Caco-2 (cell line): ENCODE measurements at places on chromosomes 7 and 10. TPM values are rescaled to one million over a fixed set of nuclear protein-coding genes. Genes with fewer than 3 reads are reported as not detected.

PPIA gene
- total RNA-seq = 2,104 and 2,207 TPM in 2 replicates

BTBD16 gene
- total RNA-seq = not detected in 2 replicates

UTF1 gene
- total RNA-seq = not detected in 2 replicates

OR2A5 gene
- total RNA-seq = not detected in 2 replicates

GRCh38 chr7:33530664-33531063 lies 374.7 kb upstream of the BMPER start:
- H3K4me3 ChIP-seq = no peak overlapping the region
- no peak for DNase-seq
- H3K36me3 ChIP-seq = no peaks in the 10 kb centered on the region
- 0 out of 2 replicates have a peak, but pooled peaks cover 4% of the 10 kb centered on the region for H3K4me1 ChIP-seq

GRCh38 chr10:106866244-106866845 lies 298.2 kb downstream of the SORCS1 start:
- no peak overlapping the region for H3K27ac ChIP-seq
- no peaks in the 10 kb centered on the region for H3K36me3 ChIP-seq
- H3K4me3 ChIP-seq = no peak overlapping the region
- DNase-seq = no peak
- H3K27me3 ChIP-seq = no peaks in the 10 kb centered on the region

ZP3 gene
- total RNA-seq = 3.2 and 5.5 TPM in 2 replicates

GRCh38 chr10:85319826-85320225 lies 991.4 kb downstream of the CCSER2 start:
- H3K4me1 ChIP-seq = no peaks in the 10 kb centered on the region
- no peak overlapping the region for H3K27ac ChIP-seq
- no peak for DNase-seq
- H3K4me3 ChIP-seq = no peak overlapping the region
- no peaks in the 10 kb centered on the region for H3K36me3 ChIP-seq

SEMA3E gene
- 0.20 TPM in 1 of 2 replicates, not detected in the other for total RNA-seq

- no peak overlapping the region for H3K4me3 ChIP-seq
- DNase-seq = no peak
- no peak overlapping the region for H3K27ac ChIP-seq
- no peaks in the 10 kb centered on the region for H3K36me3 ChIP-seq
- no peaks in the 10 kb centered on the region for H3K27me3 ChIP-seq
- H3K4me1 ChIP-seq = peaks cover 10% of the 10 kb centered on the region; the same call in 1 of the 2 replicates
Measured at GRCh38 chr7:49772916-49773217, 571 bp upstream of the VWC2 start.

ACBD7 gene
- 9.7 and 13.9 TPM in 2 replicates for total RNA-seq
